Left ventricle myocardium superior (tissue), 1 donor: ENCODE measurements at places on chromosomes 12 and 14.

- no peak for DNase-seq
These were observed 39.5 kb upstream of the YAF2 start for GRCh38 chr12:42277396-42278127.

- no peak for DNase-seq
These were observed 12.8 kb downstream of the CLSTN3 start for GRCh38 chr12:7142809-7143465.

GRCh38 chr14:100834082-100834793 lies 8.3 kb downstream of the MEG3 start:
- DNase-seq = no peak

DNA sequence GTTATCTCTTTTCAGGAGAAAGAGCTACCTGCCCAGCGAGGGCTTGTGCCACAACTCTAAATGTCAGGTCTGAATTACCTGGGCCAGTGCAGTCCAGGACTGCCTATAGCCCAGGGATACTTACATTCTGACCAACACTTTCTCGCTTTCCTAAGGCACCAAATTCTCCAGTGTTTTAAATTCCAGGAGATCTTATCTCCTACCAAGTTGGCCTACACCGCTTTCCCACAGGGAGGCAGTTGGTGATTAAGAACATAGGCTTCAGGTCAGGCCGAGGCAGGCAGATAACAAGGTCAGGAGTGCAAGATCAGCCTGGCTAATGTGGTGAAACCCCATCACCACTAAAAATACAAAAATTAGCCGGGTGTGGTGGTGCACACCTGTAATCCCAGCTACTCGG lies 41.1 kb downstream of the RPS29 start:
- no peak for DNase-seq

DNA sequence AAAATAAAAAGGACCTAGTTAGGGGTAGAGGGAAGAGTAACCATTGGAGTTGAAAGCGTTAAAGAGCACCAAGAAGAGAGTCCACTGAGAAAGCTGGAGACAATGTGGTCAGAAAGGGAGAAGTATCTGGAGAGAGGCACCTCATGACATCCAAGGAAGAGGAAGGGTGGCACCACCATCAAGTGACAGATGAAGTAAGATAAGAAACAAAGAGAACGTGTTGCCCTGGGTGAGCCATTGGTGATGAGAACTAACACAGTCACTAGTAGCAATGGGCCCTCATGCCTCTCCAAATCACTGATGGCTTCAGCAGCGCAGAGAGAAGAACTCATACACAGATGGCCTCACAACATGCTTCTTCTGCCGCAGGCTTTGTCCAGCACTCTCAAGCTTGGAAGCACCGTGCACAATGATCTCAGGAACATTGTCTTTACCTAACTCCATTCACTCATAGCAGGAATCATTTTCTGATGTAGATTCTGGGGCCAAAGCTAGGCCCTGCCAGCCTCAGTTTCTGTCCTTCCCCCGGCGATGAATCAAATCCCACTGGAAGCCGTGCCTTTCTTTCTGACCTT lies 252.9 kb downstream of the DPF3 start:
- DNase-seq = no peak

DNA sequence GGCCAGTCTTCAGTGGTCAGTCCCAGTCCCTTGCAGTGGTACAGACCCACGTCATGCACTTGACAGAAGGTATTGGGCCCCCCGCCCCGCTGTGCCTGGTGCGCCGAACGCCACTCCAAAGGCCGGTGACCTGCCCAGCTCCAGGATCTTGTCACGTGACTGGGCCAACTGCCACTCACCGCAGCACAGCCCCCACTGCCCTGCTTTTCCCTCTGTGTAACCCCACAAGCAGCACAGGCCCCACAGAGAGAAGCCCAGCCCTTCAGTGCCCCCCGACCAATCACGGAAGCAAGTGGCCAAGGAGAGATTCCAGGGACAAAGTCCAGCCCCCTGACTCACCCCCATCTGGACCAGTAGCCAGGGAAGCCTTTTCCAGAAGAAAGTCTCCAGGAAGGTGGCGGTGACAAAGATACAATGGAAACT lies 498 bp downstream of the GPR132 start:
- DNase-seq = peak; percentile 45

DNA sequence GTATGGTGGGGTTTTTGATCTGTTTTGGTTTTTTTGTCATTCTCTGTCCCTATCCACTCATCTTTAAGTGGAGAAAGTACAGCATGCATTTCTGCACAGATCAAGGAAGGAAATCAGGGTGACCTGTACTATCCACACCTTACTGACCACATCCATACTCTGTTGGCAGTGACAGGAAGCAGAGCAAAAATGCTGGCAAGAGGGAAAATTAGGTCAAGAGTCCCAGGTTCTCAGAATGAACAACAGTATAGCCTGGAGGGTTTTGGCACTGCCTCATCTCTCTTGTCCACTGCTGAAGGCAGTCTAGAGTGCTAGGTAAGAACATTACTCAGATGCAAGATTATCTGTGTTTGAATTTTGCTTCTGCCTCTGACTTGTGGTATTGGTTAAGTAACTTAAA lies 70.7 kb downstream of the TAOK3 start:
- DNase-seq = no peak

GRCh38 chr14:100425429-100425827 lies 102.3 kb downstream of the SLC25A47 start:
- no peak for DNase-seq

GRCh38 chr14:30195941-30196340 lies 268.3 kb upstream of the PRKD1 start:
- no peak for DNase-seq

DNA sequence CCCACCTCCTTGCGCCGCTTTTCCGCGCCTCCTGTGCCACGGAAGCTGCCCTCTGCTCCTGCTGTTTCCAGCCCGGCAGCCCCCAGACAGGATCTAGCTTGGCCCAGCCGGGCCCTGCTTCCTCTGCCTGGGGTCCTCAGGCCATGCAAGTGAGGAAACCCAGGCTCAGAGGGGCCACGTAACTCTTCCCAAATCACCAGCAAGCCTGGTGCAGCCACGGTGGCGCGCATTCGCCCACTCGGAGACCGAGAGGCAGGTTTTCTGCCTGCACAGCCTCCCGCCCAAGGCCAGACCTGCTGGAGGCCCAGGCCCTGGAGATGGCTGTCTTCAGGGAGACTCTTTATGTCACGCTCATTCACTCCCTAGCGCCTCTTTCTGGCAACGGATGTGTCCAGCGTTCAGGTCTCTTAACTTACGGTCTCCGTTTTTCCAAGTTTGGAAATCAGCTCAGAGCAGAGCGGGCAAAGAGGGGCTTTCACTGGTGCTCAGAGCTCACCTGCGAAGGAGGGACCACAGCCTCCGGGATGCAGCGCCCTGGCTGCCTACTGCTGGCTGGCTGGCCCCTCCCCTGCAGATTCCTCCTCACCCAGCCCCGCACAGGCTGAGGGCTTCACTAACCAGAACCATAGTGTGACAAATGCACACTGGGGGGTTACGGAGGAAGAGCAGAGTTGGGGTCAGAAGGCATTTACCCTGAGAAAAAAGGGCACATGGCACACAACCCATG lies 20.6 kb upstream of the CEP170B start:
- DNase-seq = no peak

GRCh38 chr12:52613384-52614030 lies 4.9 kb downstream of the KRT73 start:
- no peak for DNase-seq

- DNase-seq = no peak
These were observed 4.8 kb downstream of the FAM222A start for GRCh38 chr12:109718390-109718789.

DNA sequence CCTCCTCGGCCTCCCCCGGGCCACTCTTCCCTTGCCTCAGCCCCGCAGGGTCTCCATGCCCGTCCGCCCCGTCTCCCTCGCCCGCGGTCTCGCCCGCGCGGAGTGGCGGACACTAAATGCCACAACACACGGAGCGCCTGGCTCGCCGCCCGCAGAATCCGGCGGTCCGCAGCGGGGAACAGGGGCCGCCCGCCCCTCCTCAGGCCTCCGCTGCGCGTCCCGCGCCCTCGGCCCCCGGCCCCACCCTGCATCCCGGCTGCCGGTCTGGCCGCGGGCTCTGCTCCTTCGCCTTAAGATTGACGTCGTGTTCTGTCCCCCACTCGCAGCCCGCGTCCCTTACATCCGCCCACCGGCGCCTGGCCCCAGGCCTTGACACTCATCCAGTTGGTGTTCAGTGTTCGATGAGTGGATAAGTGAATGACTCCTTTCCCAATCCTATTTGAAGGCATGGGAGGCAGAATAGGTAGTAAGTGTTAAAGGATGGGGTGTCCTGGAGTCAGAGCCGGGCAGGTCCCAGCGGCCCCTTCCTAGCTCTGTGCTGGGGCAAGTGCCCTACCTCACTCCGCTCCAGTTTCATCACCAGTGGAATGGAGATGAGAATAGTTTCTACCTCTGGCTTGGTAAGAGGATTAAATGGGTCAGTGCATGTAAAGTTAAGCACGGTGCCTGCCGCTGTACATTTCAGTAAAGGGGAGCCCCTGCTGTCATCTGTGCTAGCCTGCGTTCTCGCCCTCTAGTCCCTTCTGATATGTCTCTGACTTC lies 622 bp downstream of the TECPR2 start:
- peak; percentile 75 for DNase-seq

GRCh38 chr12:13233830-13234641 lies 37.5 kb downstream of the EMP1 start:
- no peak for DNase-seq

- no peak for DNase-seq
These were observed 161.5 kb upstream of the VASH1 start for GRCh38 chr14:76599559-76600287.

DNA sequence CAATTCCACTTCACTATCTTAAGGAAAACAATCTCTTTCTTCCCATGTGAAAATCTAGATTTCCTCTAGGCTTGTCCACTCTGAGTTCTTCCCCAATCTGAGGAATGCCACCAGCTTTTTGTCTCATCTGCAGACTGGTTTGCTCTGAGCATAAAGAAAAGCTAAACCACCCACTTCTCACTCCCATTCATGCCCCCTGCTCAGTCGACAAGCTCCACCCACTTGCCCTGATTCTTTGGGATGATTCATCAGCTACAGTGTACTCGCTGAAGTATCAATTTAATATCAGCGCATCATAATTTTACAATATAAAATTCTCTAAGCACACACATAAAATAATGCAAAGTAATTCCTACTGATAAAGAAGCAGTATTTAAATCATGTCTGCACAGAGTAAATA lies 209.1 kb downstream of the GRIN2B start:
- no peak for DNase-seq

DNA sequence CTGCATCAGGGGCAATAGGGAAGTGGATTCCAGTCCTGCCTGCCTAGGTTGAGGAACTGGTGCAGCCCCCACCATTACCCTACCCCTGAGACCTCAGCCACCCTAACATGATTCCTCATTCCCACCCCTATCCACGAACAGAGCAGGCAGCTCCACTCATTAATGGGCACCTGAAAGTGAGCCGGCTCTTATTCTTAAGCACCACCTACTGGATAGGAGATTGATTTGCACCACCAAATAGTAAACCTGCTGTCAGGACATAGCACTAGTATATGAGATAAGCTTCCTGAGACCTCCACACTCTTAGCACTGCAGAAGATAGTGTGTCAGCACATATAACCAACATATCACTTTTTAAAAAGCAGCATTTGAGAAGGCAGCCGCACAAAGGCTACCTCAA lies 573.2 kb downstream of the SOX5 start:
- DNase-seq = no peak

- DNase-seq = no peak
These were observed 25.8 kb downstream of the GABARAPL1 start for GRCh38 chr12:10238526-10238925.

- no peak for DNase-seq
These were observed 2.8 kb upstream of the NGB start for GRCh38 chr14:77273796-77274195.

DNA sequence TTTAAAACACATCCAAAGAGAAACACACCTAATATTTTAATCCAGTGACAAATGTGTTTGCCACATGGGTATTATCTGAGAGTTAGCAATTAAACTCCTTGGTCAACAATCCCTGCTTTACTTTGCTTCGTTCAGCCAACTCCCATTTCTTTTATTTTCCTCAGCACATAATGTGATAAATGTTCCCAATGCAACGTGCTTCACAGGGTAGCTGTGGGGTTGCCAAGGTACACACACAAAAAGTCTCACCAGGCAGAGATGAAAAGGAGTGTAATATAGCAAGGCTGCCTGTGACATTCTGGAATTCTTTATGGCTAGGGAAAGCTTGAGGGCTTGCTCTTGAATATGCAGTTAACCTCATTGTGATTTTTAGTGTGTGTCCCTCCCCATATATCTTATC lies 208.0 kb upstream of the DIO2 start:
- no peak for DNase-seq

DNA sequence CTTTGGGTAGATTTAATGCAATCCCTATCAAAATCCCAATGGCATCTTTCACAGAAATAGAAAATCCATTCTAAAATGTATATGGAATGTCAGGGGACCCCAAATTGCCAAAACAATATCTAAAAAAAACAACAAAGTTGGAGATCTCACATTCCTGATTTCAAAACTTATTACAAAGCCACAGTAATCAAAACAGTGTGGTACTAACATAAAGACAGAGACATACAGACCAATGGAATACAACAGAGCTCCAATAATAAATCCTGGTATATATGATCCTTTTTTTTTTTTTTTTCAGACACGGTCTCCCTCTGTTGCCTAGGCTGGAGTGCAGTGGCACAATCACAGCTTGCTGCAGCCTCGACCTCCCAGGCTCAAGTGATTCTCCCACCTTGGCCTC lies 4.7 kb downstream of the TMBIM4 start:
- no peak for DNase-seq

DNA sequence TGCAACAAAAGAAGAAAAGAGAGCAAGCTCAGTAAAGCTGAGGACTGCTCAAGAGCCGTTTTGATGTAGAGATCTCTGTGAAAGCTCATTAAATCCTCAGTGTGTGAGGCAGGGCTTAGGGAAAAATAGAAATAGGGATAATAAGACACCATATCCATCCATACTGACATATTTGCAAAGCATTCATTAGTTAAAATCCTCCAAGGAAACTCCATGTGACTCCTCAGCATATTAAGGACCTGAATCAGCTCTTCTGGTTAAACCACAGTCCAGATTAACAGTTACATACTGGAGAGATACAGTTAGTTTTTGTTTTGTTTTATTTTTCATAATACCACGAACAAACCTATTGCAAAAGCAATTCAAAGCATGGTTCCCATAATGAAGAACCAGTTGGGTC lies 288.2 kb downstream of the PAWR start:
- DNase-seq = no peak

- peak; percentile 35 for DNase-seq
These were observed 200.3 kb downstream of the KTN1 start for GRCh38 chr14:55780156-55780946.

GRCh38 chr12:56922031-56922430 lies 12.2 kb downstream of the SDR9C7 start:
- no peak for DNase-seq

DNA sequence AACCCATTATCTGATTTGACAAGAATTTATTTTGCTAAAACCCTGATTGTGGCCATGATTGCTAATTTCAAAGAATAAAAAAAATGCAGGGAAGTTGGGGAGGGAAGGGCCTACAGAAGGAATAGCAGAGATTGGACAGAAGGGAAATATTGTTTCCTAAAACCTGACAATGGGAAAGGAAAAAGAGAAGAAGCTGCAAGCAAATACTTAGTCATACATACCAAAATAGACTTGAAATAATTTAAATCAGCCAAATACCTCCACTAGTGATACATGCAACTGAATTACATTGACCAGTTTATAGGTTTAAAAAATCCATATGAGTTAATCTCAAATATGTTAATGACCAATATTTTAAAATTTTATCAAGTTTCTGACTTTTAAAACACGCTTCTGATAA lies 75.1 kb downstream of the PELI2 start:
- DNase-seq = no peak
